Stimulated activated CD8-positive, alpha-beta memory T cell treated with anti-CD3 and anti-CD28 coated beads, Interleukin-15, amount 100 ng/mL, for 48 hours (primary cell): ENCODE measurements at places on chromosomes 5 and 9.

DNA sequence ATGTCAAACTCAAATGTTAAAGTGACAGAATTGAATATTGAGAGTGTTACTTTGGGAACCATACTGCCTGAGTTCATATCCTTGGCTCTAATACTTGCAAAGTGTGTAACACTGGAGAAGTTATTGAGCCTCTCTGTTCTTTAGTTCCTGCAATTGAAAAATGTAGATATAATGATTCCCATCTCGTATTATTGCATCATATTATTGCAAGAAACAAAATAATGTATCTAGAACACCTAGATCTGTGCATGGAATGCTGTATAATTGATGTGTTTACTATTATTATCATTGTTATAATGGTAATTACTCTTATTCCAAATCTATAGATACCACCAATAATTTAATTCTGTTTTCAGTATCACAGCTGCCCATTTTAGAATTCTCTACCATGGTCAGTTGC lies 310.3 kb downstream of the GABRG2 start:
- DNase-seq = no peak

DNA sequence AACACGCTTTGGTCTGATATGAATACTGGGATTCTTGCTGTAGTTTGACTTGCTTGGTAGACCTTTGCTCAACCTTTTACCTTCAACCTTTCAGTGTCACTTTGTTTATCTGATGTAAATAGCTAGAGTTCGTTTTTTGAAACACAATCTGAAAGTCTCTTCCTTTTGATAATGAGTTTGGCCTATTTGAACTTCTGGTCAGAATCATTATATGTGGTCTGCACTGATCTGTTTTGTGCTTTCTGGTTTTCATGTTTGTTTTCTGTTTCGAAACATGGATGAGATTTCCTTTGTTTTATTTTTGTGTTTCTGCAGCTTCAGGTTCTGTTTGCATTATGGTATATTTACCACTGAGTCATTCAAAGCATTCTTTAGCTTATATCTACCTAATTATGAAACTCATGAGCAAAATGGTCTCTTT lies 217.5 kb downstream of the GABBR2 start:
- DNase-seq = no peak

- no peak for DNase-seq
Observed at GRCh38 chr9:117305454-117305853, 109.4 kb downstream of the ASTN2 start.

- no peak for DNase-seq
Observed at GRCh38 chr9:21988056-21988990, 5.9 kb downstream of the CDKN2A start.

- no peak for DNase-seq
Observed at GRCh38 chr9:78236551-78236910, 656 bp downstream of the CEP78 start.

GRCh38 chr5:777756-778161 lies 6.8 kb downstream of the ZDHHC11B start:
- DNase-seq = no peak

GRCh38 chr5:111685969-111686368 lies 71.0 kb downstream of the NREP start:
- DNase-seq = no peak

- DNase-seq = no peak
Observed at GRCh38 chr5:133389066-133389590, 223.2 kb downstream of the FSTL4 start.

DNA sequence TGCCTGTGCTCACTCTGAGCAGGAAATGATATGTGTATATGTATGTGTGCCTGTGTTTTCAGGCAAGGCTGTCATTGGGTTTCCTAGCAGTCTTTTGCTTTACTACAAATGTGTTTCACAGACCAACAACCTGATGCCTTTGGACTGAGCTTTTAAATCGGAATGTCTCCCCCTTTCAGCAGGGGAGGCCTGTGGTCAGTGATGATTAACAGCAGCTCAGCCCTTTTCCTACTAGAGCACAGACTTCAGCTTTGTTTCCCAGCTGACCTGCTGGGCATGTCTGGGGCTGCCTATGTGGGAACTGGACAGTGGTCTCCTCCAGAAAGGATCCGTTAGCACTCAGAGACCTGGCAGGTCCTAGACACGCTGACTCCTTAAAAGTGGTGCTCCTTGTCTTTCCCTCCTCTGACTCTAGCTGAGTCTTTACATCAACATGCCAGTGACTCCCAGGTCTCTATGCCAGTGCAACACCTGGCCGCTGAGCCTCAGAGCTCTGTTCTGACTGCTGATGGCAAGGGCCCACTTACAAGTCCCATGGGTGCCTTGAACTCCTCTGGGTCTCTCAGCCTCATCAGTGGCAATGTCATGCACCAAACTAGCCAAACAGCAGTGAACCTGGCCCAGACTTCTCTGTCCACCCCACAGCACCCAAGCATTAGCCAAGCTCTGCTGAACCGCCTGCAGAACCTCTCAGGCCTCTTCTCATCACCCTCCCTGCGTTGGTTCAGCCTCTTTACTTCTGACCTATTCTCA lies 7.7 kb downstream of the MACROH2A1 start:
- no peak for DNase-seq

GRCh38 chr5:166329149-166329800 lies 1962.2 kb upstream of the WWC1 start:
- no peak for DNase-seq

DNA sequence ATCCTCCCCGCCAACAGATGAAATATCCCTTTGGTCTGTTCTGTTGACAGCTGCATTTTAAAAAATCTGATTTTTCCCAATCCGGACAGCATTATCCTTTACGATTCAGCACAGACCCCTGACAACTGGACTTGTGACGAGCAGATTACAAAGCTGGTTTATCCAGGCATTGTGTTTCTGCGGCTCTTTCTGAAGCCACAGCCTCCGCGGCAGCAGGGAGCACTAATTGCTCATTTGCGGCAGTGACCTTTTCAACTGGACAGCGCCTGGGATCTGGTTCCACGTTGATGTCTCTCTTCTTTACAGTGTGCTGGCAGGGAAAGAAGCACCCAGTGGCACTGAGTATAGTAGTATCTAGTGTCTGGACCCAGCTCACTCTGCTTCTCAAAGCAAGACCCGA lies 351.2 kb downstream of the ZNF608 start:
- DNase-seq = no peak

DNA sequence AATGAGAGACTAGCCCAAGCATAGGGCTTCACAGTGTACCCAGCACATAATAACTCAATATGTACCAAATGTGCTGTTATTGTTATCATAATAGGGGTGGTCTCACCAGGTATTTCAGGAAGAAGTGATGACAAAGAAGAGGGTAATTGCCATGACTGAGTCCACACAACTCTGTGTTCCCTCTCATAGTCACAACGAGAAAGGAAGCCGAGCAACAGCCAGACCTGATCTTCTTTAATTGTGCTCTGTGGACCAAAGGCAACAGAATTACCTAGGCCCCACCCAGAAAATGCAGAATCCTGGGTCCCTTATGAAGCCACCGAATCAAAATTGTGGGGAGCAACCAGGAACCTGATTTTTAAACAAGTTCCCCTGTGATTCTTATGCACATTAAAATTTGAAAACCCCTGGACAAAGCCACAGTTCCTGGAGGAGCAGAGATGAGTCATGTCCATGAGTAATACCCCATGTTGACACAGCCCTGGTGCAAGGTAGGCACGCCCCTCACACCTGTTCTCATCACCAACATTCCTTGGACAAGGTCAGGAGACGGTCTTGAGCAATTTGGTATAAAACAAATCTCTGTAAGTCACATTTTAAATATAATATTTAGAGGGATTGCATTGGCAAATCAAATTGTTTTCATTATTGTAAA lies 5.2 kb downstream of the FGF1 start:
- no peak for DNase-seq

DNA sequence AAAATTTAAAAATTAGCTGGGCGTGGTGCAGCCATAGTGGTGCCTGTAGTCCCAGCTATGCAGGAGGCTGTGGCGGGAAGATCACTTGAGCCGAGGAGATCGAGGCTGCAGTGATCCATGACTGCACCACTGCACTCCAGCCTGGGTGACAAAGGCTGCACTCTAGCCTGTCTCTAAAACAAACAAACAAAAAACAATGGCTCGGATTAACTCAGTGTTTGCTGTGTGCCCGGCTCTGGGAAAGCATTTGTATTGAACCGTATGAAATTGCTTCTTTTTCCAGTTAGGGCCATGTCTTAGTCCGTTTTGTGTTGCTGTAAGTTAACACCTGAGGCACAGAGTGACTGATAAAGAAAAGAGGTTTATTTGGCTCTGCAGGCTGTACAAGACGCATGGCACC lies 62.6 kb downstream of the CFAP77 start:
- no peak for DNase-seq

DNA sequence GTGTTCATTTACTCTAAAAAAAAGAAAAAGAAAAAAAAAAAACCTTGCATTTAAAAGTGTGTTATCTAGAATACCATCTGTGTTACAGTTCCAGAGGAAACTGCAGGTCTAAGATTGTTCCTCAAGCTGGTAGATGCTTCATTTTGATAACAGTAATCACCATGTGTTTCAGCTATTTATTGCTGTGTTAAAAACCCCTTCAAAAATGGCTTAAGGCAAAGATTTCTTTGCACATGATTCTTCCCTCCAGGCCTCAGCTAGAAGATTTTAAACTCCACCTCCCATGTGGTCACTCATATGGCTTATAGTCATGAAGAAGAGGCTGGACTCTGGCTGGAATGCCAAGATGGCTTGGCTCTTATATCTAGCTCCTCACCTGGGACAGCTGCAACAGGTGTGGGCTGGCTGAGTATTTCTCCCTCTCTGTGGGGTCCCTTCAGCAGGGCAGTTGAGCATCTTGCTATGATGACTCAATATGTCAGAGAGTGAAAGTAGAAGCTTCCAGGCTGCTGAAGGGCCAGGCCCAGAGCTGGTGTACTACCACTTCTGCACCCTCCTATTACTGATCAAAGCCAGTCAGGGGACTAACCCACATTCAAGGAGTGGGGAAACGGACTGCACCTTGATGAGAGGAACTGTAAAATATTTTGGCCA lies 920.4 kb upstream of the DMAC1 start:
- DNase-seq = no peak

- no peak for DNase-seq
Observed at GRCh38 chr5:138461343-138462125, 3.7 kb upstream of the EGR1 start.

GRCh38 chr5:134432677-134433359 lies 21.1 kb upstream of the CDKN2AIPNL start:
- DNase-seq = no peak

GRCh38 chr5:158099571-158100105 lies 240.7 kb upstream of the CLINT1 start:
- DNase-seq = no peak

- no peak for DNase-seq
Observed at GRCh38 chr9:83013867-83014605, 48.9 kb downstream of the RASEF start.

GRCh38 chr9:2559192-2560152 lies 62.1 kb upstream of the VLDLR start:
- no peak for DNase-seq

DNA sequence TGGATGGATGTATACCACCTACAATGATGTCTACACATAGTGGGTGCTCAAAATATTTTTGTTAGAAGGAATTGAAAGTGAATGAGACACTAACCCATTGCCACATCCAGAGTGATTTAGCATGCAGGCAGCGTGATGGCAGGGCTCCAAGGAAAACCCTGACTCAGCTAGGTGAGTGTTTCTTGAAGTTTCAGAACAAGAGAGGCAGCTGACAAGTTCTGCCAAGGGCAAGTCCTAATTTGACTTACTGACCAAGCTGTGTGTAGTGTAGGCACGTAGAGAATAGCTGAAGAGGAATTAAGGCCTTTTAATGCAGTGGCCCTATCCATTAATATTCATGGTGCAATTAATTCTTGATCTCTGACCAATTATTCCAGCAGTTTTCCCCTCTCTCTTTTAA lies 107.8 kb upstream of the ATP10B start:
- peak; percentile 3 for DNase-seq

GRCh38 chr5:119088438-119088837 lies 17.6 kb downstream of the DMXL1 start:
- no peak for DNase-seq

- DNase-seq = no peak
Observed at GRCh38 chr5:126098330-126099017, 324.7 kb upstream of the GRAMD2B start.

DNA sequence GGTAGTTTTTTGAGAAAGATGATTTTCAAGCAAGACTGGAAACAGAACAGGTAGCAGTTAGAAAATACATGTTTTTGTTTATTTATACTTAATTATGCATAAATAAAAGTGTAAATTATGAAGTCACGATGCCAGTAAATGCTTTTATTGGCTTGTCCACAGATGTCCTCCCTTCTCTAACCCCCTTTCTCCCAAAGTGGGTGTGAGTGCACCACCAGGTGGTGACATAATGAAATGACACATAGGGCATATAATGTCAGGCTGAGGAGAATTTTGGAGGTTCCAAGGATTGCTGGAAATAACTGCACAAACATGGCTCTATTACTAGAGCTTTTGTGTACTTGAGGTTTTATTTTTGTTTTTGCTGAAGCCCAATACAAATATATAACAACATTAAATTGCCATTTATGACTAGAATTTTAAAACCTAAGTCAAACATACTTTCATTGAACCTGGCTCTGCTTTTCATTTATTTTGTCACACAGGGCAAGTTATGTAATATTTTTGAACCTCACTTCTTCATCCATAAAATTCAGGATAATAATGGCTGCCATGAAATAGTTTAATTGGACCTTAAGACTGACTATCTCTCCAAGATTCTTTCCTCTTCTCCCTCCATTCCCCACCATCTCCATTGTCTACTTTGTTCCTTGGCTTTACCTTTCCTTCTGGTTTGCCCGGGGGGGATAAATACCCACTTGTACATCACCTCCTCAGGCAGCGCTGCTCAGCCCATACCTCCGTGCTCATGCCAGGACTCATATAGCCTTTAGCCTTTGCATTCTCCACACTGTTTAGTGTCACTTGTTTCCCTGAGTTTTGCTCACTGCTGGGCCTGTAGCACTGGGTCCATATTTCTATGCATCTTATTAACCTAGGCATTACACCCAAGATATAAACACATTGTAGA lies 168.8 kb downstream of the PDE4D start:
- no peak for DNase-seq

DNA sequence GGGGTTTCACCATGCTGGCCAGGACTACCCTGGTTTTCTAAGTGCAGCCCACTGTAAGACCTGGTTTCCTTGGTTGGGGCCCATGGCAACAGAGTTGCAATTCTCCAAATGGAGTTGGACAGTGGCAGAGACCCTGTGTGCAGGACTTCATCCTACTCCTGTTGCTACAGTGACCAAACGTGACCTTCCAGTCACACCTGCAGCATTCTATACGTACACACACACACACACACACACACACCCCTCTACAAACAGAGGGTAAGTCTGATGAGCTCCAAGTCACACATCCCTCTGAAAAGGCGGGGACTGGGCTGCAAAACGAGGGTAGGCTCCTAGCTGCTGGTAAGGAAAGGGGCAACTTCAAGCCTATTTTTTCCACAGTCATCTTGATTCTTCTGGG lies 23.6 kb downstream of the LHFPL2 start:
- DNase-seq = no peak

- DNase-seq = no peak
Observed at GRCh38 chr5:154288145-154288544, 97.6 kb downstream of the GALNT10 start.

GRCh38 chr5:118862596-118862995 lies 125.8 kb downstream of the DTWD2 start:
- DNase-seq = no peak
